ENCODE measurements at places on chromosomes 11 and 22.
A peak's percentile ranks its signal among the peaks of the same experiment; 100 is the strongest.

DNA sequence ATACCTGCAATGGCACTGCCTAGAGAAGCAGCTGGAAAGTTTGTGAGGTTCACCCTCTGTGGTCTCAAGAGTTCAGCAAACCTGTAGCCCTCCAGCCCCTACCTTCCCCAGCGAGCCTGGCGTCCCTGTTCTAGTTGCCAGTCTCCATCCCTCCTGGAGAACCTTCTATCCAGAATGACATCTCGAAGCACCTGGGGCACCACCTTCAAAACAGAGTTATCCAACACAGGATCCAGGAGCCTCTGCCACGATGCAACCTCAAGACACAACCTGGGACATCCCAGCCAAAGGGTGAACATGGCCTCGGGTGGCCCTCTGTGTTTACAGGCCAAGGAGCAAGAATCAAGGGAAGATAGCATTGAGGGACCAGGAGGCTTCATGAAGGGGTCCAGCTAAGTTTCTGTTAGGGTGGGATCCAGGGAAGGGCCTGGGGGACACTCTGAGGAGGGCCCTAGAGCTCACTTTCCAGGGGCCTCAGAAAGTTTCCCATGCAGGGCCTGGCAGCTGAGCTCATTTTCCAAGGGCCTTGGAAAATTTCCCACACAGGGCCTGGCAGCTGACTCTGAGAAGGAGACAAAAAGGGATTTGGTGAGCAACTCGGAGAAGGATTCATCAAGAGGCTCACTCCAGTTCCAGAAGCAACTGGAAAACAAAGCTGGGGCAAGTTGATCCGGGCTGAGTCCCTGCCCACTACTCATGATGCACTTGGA is 36.9 kb upstream of the SYT13 start:
- DNase-seq, result peak; percentile 1

DNA sequence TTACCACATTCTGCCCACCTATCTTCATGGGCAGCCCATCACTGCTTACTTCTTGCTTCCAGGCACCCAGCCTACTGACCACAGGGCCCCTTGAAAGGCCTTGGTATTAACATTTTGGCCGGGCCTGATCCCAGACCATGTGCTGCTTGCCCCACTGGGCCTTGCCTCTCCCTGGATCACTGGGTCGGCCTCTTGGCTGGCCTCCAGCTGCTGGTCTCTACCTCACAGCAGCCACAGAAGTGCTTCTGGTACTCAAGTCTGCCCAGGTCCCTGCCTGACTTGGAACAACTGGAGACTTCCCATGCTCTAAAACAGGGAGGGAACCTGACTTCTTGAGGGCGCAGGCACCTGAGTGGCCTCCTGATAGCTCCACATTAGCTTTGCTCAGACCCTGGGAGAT is 63.6 kb downstream of the THAP12 start:
- DNase-seq, result no peak

- no peak for DNase-seq
Observed at GRCh38 chr11:28699701-28700100, 591.5 kb downstream of the METTL15 start.

DNA sequence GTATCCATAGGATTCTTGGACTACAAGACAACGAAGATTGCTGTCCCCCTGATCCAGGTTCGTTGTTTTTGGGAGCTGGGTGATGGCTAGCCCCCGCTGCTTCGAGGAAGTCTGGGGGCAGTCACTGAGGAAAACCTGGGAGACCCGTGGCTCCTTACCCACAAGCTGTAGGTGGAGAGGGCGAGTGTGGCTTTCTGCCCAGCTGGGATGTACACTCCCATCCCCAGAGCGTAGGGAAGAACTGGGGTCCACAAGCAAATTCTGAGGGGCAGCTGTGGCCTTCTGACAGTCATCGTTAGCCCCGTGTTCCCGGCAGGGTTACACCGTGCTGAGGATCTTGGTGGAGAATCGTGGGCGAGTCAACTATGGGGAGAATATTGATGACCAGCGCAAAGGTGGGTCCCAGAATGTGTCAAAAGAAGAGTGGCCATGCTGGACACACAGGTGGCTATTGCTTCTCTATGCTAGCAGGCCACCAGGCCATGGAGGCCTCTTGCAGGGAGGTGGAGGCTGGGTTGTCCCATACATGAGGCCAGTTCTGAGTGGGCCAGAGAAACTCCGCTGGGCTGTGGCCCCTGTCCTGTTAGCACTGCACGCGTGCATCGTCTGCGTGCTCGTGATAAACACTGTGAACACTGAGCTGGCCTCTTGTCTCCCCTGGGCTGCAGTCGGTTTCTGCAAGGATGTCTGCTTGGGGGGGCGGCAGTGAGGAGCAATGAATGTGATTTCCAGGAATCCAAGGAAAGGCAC is 39.8 kb downstream of the GLB1L2 start:
- DNase-seq, result no peak

DNA sequence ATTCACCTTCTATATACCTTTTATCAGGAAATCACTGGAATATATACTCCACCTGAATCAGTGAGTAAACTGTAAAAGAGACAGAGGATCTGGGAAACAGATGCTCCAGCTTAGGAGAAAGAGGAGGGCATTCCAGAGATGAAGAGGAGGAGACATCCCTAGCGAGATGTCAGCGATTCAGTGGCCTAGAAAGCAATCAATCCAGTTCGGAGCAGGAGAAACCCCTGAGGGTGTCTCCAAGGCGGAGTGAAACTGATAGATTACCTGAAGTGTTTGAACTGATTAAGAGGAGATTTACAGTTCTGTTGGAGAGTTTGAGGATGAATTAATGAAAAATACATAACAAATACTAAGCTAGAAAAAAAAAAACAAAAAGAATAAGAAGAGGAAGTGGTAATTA is 24.5 kb upstream of the TNRC6B start:
- no peak for DNase-seq

DNA sequence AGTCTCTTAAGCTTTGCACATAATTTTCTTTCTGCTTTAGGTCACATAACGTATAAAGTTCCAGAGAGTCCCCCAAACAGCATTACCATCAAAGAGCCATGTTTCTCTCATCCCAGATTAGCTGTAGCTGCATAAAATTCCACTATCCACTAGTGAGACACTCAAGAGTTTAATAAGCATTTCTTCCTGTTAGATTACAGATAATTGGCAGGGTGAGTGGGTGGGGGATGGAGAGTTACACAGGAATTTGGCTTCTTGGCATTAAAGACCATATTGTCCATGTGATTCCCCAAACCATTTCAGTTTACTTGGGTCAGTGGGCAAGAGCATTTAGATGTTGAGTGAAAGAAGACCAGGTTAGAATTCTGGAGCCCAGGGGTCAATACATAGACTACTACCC is 82.3 kb downstream of the FDX1 start:
- DNase-seq, result no peak

DNA sequence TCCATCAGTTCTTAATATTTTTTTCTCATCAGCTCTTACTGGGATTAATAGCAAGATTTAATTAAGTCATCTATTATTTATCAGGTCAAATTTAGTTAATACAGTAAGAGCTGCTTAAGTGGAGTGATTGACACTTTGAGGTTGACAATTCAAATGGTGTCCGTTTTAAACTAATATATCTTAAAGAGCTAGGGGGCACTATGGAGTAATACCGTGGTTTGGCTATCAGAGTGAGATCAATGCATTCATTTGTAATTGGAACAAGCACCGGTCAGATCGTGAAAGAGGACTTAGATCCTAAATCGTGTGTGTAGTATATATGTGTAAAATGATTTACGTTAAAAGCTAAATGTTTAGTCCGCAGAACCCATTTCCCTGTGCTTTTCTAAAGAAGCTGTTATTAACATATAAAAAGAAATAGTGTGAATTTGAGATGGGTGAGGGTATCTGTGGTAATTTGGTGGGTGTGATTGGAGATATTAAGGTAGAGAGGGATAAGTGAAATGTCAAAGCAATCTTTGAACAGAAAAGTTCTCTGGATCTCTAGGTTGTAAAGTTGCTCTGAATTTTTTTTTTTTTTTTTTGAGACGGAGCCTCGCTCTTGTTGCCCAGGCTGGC is 2.3 kb downstream of the SIK2 start:
- no peak for DNase-seq

- DNase-seq, result no peak
Observed at GRCh38 chr11:73257342-73258103, 14.6 kb upstream of the P2RY6 start.

GRCh38 chr11:45724153-45724552 is 58.7 kb upstream of the CHST1 start:
- DNase-seq, result no peak

DNA sequence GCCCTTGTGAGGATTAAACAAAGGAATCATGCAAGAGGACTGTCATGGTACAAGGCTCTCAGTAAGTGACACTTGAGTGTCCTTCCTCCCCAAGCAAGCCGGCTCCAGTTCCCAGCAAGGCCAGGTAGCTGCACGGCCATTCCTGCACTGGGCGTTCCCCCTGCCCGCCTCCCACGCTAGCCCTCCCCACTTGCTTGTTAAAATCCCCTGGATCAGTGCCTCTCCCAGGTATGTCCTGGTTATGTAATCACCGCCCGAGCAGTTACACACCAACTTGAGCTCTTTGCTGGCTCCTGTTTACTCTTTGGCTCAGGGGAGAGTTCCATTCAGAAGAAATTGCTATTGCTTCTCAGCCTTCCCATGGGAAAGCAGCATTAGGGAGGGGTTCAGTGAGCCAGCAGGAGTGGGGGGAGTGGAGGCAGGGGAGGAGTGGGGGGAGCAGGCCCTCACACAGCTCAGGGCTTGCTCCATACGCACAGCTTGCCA is 19.4 kb upstream of the MYEOV start:
- no peak for DNase-seq

- no peak for DNase-seq
Observed at GRCh38 chr22:44914026-44914721, 95.6 kb downstream of the PHF21B start.

- DNase-seq, result no peak
Observed at GRCh38 chr11:67493548-67494370, 10.9 kb downstream of the AIP start.

GRCh38 chr11:61701242-61701886 is 21.2 kb downstream of the DAGLA start:
- DNase-seq, result no peak

- no peak for DNase-seq
Observed at GRCh38 chr11:128949791-128950454, 7.3 kb upstream of the TP53AIP1 start.

DNA sequence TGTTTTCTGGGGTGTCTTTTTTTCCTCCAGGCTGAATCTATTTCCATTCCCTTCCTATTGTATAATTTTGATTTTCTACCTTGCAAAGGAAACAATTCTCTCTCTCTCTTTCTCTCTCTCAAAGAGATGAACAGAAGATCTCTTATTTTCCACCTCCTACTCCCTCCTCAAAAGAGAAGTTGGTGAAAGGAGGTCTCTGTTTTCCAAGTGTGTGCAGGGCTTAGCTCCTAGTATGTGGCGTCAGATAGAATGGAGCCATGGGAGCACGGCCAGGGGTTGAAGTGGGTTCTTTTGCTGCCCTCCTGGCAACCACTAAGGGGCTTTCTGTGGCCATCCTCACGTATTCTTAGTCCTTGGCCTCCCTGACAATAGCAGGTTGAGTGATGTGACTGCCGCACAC is 480 bp downstream of the TRIM34 start:
- DNase-seq, result no peak

- DNase-seq, result no peak
Observed at GRCh38 chr11:86988351-86988881, 33.2 kb upstream of the FZD4 start.

DNA sequence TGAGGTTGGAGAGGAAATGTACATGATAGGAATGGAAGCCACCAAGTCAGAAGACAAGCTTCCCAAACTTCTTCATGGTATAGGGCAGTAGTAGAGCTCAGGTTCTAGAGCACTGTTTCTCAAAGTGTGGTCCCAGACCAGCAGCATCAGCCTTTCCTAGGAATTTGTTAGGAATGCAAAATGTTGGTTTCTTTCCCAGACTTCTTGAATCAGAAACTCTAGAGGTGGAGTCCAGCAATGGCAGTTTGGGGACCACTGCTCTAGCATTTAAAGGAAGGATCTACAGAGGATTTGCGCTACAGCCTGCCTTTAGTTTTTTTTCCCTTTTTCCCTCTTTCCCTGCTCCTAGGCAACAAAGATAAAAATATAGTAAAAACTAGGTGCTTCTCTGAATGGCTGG is 17.0 kb upstream of the MMP12 start:
- DNase-seq, result no peak

GRCh38 chr11:64594159-64594939 is 3.3 kb downstream of the SLC22A12 start:
- DNase-seq, result no peak

DNA sequence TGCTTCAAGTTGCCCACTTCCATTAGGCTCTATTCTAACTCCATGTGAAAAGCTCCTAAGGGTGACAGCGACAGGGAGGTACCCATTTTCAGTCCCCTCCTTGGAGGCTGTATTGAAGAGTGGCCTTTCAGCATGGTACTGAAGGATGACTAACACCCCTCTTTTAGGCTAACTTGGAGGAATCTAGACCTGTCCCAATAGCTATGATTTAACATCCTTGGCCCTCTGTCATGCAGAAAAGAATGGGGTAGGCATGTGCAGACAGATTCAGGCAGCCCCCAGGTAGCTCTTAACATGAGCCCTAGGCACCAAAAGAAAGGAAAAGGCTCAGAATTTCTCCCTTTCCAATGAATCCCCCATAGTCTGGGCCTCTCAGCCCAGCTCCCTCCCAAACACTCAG is 89.3 kb upstream of the AMOTL1 start:
- no peak for DNase-seq

DNA sequence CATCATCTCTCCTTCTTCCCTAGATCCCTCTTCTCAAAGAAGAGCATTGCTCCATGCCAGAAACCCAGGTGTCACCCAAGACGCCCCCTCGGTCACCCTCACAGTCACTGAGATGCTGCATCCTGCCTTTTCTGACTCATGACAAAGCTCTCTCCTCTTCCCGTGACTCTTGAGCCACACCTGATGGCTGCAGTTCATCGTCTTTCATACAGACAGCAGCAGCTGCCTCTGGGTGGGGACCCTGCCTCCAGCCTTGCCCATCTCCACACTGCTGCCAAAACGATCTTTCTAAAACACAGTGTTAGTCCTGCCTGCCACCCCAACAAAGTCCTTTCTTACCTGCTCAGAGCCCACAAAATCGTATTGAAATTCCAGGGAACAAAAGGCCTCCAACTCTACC is 44.8 kb downstream of the BUD13 start:
- no peak for DNase-seq

- DNase-seq, result no peak
Observed at GRCh38 chr11:132925825-132926469, 606.4 kb downstream of the OPCML start.

Data from activated CD8-positive, alpha-beta T cell treated with anti-CD3 and anti-CD28 coated beads, Interleukin-2, amount 10 ng/mL, durations not matched to agents 7 days and 5 days (primary cell).